Neural crest cell (in vitro differentiated cells): ENCODE measurements at places on chromosomes 13 and 19. TPM values are rescaled to one million over a fixed set of nuclear protein-coding genes. Genes with fewer than 3 reads are reported as not detected.

DNA sequence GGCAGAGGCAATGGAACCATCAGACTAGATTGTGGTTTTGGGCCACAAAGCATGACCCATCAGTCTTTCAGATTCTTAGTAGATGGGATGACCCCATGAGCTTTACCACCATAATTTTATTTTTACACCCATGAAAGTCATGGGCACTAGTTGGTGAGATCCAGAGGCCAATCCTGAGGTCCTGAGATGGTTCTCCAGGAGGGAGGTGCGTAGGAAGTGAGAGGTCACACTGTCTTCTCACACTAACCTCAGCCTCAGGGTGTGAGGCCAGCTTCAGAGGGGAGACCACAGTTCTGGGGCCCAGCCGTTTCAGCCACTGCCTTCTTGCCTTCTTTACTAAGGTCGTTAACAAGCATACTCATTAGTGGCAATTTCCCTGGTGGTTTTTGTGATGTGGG lies 106.4 kb downstream of the AKAP11 start:
- no peak for DNase-seq

- DNase-seq, result no peak
These were observed 52.6 kb upstream of the URAD start for GRCh38 chr13:28041031-28041461.

DNA sequence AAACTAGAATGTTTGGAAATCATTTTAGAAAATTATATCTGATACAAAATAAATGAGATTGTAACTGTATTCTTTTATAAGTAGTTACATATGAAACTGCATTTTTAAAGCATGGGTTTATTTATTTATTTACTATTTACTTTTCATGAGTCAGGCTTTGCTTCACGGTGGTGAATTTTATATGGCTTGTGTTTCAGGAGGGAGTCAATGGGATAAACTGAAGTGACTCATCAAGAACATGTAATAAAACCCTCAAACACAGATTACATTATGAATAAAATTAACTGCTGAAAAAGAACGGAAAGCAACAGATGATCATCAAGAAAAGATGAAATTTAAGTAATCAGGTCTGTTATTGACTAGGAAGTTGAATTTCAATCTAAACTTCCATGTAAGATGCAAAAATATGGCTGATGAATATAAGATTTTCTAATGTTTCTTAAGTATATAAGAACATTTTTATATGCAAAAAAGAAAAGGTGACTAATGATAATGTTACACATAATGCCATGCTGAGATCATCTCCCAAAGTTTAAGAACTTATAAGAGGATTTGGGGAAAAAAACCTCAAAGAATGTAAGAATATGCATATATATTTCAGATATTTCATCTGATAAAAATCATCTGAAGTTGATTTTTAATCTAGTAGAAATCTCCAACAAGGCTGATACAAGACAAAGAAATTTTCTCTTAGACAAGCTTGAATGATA lies 383.6 kb downstream of the SLITRK1 start:
- no peak for DNase-seq

DNA sequence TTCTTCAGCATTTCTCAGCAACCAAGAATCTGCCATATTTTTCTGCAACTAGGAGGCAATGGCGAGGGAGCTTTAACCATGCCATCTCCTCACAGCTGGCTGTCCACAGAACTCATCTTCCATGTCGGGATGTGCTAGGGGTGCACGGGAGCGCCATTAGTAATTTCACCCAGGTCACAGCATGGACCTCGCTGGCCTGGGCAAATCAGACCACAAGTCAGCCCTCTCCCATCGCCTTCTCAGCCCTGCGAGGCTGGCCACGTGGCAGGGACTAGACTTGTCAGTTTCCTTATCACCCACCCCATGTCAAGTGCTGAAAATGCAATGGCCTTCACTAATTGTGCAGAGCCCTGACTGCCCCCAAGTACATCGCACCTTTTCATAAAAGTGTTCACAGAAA lies 15.7 kb downstream of the COL4A1 start:
- DNase-seq, result no peak

FUT6 gene
- total RNA-seq, result not detected in 2 replicates

CBARP gene
- 26.2 and 27.1 TPM in 2 replicates for total RNA-seq

OR7A5 gene
- total RNA-seq, result not detected in 2 replicates
